GOT3 (cell line): ENCODE measurements at places on chromosomes 12 and 14.

GRCh38 chr12:6866920-6867412 lies 365 bp upstream of the TPI1 start:
- DNase-seq: no peak

- no peak for DNase-seq
These were observed 79.5 kb downstream of the EGLN3 start for GRCh38 chr14:33871394-33871793.

GRCh38 chr14:23352506-23353432 lies at the start of gene SLC22A17:
Gene SLC22A17, minus strand, starts transcription at chr14:23352887.
- no peak for DNase-seq

DNA sequence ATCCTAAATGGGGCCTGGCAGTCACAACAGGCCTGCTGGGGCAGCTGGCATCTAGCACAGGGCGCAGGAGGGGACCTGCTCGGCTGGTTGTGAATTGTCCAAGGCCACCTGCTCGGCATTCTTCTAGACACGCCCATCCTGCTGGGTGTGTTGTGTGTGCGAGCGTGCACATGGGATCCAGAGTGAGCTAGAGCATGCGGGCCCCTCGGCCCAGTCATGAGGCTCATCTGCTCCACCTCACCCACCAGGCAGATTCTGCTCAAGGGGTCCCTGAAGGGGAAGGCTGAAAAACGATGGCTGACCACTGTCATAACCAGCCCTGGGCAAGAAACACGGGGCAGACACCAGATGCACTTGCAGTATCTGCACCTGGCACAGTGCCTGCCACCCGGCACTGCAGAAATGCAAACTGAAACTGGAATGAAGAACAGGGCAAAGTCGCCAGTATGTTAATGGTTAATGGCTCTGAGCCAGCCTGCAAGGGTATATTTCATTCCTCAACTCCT lies 31.8 kb downstream of the MAX start:
- DNase-seq: no peak

- DNase-seq: no peak
These were observed 19.0 kb downstream of the ADAM20 start for GRCh38 chr14:70515811-70516210.

DNA sequence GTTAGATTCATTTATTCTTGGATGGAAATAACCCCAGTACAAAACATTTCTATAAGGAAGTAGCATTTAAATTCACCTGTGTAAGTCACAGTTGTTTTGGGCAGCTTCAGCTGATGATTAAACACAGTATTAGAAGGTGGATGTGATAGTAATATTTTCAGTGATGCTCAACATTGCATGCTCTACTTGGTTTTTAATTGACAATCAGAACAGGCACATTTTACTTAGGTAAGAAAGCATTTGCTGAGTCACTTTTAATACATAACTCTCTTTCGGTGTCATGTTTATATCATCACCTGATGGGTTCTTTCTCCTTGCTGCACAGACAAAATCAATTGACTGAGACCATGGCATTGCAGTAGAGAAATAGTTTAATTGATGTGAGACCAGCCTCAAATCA lies 80.7 kb downstream of the CMAS start:
- no peak for DNase-seq

- no peak for DNase-seq
These were observed 4.7 kb downstream of the DGLUCY start for GRCh38 chr14:91118511-91119068.
